ENCODE measurements at places on chromosomes 7 and 10.

DNA sequence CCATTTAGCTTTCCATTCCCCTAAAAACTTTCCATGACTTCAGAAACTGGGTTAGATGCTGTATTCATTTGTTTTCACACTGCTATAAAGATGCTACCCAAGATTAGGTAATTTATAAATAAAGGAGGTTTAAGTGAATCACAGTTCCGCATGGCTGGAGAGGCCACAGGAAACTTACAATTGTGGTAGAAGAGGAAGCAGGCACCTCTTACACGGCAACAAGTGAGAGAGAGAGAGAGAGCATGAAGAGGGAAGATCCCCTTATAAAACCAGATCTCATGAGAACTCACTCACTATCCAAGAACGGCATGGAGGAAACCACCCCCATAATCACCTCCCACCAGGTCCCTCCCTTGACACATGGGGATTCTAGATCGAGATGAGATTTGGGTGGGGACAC lies 336.8 kb downstream of the TFEC start:
- DNase-seq = no peak

GRCh38 chr7:78002021-78002420 lies 203.4 kb downstream of the PHTF2 start:
- DNase-seq = no peak

DNA sequence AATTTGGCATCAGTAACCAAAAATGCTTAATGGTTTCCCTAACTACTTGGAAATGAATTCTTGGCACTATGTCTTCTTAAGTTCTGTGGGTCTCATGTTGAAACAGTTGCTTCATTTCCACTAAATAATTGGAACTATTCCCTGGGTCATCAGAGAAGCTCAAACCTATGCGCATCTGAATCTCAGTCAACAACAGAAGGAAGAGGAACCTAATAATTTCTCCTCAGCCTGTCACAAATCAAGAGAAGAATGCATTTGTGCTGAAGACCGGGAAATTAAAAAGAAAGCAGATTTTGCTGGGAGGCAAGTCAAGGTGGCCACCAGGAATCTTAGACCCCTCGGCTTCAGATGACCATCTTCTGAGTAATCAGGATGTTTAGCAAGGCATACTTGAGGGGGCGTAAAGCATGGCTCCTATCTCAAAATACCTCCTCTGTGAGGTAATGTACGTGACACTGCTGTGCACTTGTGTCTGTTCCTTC lies 41.4 kb downstream of the TOMM7 start:
- DNase-seq = no peak

- DNase-seq = no peak
Observed at GRCh38 chr7:39158367-39158766, 180.7 kb downstream of the POU6F2 start.

GRCh38 chr7:130277763-130278643 lies 11.3 kb downstream of the CPA2 start:
- peak; percentile 83 for DNase-seq

GRCh38 chr7:158074896-158075632 lies 512.6 kb downstream of the PTPRN2 start:
- no peak for DNase-seq

DNA sequence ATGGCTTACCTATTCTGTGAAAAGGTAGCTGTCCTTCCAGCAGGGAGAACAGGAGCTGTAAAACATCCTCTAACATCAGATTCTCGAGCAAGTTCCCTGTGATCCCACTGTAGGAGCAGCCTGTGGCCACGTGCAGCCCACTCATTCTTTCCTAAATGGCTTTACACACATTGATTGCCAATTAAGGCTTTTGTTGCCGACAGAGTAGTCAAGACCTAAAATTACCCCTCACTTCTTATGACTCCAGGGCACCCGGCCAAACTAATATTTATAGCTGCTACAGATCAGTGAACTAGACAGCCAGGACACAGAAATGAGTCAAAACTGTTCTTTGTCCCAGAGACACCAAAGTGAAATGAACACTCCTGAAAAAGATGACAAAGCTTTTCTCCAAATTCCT lies 832.1 kb downstream of the SORCS3 start:
- DNase-seq = no peak

DNA sequence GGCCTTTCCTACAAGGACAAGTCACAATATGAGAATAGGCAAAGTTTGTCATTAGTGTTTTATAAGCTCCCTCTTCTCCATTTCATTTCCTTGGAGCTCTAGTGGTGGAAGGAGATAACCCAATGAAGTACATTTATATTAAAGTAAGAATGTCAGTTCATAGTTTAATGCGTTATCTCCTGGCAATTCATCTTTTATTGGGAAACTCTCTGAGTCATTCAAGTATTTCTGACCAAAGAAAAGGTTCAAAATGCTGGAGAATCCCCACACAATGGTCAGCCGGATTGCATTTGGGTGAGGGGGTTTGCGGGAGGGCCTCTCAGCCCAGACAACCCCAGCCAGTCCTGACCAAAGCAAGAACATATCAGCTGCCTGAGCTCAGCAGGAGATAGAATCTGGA lies 321.5 kb upstream of the NRP1 start:
- DNase-seq = no peak

DNA sequence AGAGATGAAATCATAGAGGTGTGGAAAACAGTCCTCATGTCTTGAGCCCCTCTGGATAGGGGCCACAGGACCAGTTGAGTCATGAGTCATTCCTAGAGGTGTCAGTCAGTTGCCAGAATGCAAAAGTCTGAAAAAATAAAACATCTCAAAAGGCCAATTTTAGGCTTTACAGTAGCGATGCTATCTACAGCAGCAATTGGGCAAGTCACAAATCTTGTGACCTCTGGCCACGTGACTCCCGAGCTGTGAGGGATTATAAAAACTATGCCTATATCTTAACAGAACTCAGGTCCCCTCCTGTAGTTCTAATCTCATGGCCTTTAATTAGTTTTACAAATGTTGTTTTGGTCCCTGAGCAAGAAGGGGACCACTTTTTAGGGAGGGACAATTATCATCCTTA lies 15.6 kb upstream of the TAS2R41 start:
- no peak for DNase-seq

DNA sequence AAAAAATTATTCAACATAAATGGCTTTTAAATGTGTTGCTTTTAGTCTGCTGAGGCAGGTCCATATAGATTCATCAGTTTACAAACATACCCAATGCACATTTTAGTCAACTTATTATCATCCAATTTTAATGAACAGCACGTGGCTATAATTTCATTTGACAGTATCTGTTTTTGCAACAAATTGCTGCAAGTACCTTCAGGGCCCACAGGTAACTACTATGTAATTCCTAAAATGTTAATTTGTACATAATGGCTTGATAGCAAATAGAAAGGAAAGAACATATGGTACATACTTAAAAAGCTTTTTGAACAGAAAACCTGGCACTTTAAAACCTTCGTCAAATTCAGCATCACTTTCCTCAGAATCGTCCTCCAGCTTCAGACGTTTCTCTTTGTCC lies 33.3 kb downstream of the ERCC6 start:
- DNase-seq = no peak

GRCh38 chr10:30558411-30558810 lies 71.1 kb downstream of the LYZL2 start:
- DNase-seq = no peak

GRCh38 chr7:99667179-99667578 lies 12.6 kb downstream of the CYP3A5 start:
- DNase-seq = no peak

DNA sequence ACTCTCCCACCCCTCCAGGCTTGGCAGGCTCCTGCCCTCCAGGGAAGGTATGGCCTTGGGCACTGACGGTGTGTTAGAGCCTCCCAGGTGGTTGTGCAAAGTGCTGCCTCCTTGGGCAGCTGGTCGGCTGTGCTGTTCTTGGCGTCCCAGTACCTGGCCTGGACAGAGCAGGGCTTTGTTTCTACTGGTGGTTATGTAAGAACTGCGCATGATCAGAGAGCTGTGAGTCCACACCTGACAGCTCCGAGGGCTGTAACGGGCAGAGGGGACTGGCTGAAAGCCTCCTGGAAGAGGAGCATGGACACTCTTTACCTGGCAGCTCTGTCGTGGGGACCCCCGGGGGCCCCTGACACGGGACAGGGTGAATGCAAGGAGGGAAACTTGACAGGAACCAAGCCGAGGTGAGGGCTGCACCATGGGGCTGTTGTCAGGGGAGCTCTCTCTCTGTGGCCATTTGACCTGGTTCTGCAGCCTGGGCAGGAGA lies 3.1 kb upstream of the SFRP5 start:
- no peak for DNase-seq

- DNase-seq = no peak
Observed at GRCh38 chr10:118373786-118374185, 31.7 kb upstream of the FAM204A start.

DNA sequence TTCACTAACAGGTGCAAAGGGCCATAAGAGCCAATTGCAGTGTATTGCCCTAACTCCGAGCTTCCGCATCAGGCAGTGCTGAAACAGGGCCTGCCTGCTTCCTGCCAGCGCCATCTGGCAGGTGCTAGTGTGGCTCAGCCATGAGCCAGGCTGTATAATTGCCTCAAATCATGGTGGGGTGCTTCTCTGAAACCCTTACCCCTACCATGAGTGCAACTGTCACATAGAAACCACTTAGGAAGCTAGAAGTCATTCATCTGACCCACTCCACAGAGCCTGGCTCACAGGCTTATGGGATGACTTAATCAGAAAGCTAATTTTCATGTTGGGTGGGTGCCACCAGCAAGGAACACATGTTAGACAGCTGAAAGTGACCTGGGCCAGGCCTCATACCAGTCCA lies 133.3 kb upstream of the LAMB4 start:
- DNase-seq = peak; percentile 44

DNA sequence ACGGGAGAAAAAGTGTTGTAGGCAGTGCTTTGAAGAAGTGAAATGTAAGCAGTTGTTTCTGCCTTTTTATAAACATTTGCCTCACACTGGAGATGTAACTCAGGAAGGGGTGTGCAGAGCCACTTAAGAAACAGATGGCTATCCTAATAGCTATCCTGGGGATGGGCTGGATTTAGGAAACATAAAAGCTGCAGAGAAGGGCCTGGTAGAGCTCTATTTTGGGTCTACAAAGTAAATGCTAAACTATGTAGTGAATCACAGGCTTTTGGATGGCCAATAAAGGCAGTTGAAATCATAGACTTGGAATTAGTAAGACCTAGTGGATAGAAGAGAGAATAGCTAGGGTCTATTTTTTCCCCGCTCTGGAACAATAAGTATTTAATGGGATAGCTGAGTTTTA lies 79.9 kb upstream of the AGR3 start:
- peak; percentile 41 for DNase-seq

DNA sequence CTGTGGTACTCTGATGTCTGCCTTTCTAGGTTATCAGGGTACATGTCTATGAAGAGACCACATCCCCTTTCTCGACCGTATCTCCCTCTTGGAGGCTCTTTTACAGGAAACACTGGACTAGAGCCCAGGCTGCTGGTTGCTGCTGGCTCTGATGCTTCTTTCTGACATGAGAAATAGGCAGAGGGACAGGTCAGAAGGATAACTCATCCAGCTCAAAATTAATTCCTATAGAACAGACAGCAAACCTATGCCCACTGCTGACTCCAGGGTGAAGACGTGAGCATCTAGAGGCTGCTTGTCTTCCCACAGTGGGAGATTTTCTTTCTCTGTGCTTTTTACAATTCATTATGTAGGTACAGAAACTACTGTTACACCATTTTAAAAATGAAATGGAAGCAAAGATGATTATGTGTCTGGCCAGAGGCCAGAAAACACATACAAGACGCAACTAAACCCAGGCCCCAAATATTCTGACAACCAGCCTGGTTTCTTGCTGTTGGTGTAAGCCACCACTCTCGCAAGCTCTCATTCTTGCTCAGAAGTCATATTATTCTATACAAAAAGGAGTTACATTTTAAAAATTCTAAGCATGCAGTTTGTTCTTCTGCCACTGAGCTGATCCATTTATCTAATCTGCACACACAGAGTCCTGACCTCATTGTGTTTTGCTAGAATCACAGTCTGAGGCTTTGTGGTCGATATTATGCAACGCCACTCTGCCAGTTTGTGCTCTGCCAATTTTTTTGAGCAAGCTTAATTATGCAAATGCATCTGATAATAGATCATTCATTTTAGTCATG lies 424.3 kb downstream of the KIF20B start:
- DNase-seq = no peak

GRCh38 chr10:110074758-110075671 lies 67.2 kb downstream of the ADD3 start:
- peak; percentile 45 for DNase-seq

DNA sequence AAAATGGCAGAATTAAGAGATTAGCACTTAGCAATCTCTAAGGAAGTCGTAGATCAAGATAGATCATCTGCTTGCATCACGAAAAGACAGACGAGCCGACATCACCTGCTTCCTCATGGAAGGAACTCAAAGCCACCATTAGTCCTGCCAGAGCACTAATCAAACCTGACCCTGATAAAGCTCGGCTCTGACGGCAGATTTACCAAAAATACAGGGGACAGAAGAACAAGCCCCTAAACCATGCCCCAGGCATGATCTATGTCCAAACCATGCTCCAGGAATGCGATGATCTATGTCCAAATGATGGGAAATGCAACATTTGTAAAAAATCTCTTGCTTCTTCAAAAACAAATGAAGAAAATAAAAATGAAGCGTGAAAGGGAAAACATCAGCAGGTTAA lies 182.8 kb downstream of the TCERG1L start:
- no peak for DNase-seq

DNA sequence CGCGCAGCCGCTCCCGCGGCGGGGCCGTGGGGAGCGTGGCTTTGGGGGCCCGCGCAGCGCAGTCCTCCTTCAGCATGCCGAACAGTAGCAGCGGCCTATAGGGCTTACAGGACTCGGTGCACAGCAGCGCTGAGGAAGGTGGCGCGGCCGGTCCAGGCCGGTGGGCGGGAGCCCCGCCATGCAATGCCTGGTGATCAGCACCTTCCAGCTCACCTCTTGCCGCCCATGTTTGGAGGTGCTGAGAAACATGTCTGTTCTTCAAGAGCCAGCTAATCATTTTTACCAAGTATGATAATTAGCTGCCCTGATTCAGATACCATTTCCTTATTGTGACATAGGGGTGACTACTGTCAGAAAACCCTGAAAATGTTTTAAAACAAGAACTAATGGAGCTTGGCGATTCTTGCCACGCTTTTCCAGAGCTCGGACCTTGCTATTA lies 33.5 kb upstream of the SFTPD start:
- no peak for DNase-seq

GRCh38 chr7:22672846-22673680 lies 53.9 kb upstream of the IL6 start:
- DNase-seq = no peak

GRCh38 chr10:71432101-71432905 lies 35.6 kb downstream of the CDH23 start:
- DNase-seq = no peak

Measured in left hindlimb (tissue), 1 donor.